Ecto neural progenitor cell (in vitro differentiated cells): ENCODE measurements at places on chromosomes 11 and 22.

DNA sequence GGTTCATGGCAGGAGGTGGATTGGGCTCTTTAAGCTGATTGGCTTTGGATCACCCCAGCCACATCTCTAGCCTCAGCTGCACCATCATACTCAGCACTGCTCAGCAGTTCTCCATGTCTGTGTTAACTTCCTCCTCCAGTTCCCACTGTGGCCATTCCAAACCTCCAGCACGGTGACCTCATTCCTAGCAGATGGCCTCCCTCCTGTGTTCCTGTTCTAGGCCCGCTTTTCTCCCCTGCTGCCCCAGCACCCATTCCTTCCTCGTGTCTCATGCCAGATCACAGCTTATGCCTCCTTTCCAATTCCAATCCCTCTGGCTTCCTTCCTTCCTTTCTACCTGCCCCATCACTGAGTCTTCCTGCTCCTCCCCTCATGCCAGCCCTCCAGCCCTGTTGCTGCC is 96.1 kb downstream of the MICAL2 start:
- DNase-seq: no peak

- no peak for DNase-seq
These were observed 339.4 kb downstream of the MN1 start for GRCh38 chr22:27462190-27462589.

- DNase-seq: no peak
These were observed 42.3 kb upstream of the LINC01488 start for GRCh38 chr11:69439127-69439526.

GRCh38 chr11:25927411-25927953 is 404.4 kb upstream of the ANO3 start:
- peak; percentile 47 for DNase-seq

- DNase-seq: no peak
These were observed 56.0 kb downstream of the PACS1 start for GRCh38 chr11:66126064-66126463.

DNA sequence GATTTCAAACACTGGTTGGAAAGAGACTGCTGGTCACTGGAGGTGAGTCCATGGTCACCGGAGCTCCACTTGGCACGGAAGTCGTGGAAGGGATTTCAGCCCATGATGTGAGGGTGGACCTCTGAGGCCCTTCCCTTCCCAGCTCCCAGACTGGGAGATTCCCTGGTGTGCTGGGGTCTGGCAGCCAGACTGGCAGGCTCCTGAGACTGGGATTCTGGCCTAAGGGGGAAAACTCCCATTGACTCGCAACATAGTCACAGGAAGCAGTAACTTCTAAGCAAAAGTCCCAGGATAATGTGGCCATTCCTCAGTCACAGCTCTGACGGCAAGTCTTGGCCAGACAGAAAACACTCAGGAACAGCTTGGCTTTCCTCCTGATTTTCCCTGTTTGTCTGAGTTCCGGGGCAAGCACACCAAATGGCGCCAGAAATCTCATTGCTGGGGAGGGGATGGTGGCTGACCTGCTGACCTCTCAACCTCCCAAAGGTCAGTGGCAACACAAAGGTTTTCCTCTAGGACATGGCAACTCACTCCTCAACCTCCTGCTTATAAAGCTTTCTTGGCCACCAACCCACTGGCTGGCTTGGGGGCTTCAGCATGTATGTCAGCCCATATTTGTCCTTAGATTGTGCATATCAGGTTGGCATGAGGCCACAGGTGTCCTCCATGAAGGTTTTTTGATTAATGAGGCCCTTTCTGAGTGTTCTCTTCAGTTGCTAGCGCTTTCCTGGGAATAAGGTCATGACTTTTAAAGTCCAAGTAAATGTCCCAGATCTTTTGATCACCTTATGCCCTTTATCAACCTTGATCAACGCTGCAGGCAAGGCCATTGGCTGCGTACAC is 99.5 kb downstream of the CCDC81 start:
- DNase-seq: no peak

GRCh38 chr11:47980907-47981621 is 705 bp downstream of the PTPRJ start:
- DNase-seq: peak; percentile 82

- no peak for DNase-seq
These were observed 377.0 kb downstream of the ETS1 start for GRCh38 chr11:128210148-128210940.

GRCh38 chr11:60788401-60789125 is 3.4 kb downstream of the MS4A10 start:
- no peak for DNase-seq

DNA sequence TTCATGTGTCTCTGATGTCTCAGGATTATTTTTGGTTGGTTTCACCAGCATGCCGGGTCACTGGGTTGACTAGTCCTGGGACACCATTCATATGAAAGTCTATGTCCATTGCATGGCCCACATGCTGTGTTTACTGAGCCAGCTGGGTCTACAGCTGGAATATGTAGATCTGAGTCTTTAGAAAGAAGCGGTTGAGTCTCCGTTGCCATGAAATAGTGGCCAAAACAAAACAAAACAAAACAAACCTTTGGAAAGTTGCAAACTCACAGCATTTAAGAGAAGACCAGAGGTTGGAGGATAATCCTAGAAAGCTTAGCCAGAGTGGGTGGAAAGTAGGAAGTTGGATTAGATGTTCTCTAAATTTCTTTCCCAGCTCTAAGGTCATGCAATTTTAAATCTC is 191.8 kb upstream of the NTM start:
- DNase-seq: no peak

DNA sequence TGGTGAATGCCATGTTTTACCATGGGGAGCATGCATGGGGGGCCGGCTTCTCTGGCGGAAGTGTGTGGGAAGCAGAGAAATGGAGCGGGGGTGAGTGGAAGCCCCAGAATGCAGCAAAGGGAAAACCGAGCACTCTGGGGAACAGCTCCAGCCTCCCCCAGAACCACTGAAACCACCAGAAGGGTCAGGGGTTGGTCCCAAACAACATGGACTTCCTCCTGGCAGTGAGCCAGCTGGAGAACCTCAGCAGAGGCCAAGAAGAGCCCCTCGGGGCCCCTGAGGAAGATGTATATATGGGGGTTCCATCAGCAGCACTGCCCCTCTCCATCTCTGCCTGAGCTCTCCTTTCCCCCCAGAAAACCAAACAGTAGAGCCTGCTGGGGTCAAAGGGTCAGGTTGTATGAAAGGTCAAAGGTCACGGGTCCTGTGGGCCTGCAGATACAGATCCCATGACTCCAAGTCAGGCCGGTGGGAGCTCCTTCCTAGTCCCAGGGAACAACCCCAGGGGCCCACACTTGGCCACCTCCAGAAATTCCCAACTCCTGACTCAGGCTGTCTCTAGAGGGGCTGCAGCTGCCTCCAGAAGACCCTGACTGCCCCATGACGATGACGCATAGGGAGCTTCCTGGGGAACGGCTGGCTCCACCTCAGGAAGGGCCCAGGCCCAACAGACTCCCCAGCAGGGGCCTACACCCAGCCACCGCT is 48.5 kb upstream of the TIMP3 start:
- no peak for DNase-seq

DNA sequence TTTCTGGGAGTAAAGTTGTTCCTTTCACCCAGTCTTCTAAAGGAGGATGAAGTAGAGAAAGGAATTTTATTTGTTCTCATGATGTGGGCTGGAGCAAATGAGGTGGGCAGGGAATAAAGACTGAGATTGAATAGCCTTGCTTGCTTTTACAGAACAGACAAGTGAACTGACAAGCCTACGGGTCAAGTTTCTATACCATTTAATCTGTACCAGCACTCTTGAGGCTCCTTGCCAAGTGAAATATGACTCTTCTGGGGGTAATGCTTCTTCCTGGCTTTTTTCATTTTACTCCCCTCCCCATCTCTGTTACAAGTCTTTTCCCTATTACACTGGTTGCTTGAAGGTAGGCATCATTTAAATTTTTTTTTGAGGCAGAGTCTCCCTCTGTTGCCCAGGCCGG is 54.8 kb downstream of the CSTPP1 start:
- DNase-seq: no peak

GRCh38 chr11:86158704-86159580 is 85.6 kb upstream of the EED start:
- DNase-seq: no peak

- no peak for DNase-seq
These were observed 2.6 kb upstream of the CHADL start for GRCh38 chr22:41243361-41243760.

- no peak for DNase-seq
These were observed 154.5 kb downstream of the OR4C45 start for GRCh38 chr11:50187220-50187619.

- peak; percentile 81 for DNase-seq
These were observed at the start of gene EP300 for GRCh38 chr22:41092023-41092817. EP300 (plus strand) TSS chr22:41092592; CDS start chr22:41093005, 413 bp downstream.

- DNase-seq: no peak
These were observed 1137.7 kb upstream of the CNTN5 start for GRCh38 chr11:97883086-97883485.

DNA sequence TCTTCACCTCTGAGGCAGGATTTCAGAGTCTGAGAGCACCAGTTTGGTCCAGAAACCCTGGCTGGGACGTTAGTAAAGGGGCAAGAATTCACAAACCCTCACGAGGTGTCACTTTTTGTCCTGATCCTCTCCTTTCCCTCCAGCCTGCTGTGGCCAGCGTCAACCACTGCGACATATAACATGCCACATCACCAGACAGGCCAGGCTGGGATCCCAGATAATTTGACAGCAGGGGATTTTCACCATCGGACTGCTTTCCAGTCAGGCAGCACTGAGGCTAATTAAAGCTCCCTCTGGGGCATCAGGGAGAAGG is 36.8 kb upstream of the RBFOX2 start:
- DNase-seq: no peak

DNA sequence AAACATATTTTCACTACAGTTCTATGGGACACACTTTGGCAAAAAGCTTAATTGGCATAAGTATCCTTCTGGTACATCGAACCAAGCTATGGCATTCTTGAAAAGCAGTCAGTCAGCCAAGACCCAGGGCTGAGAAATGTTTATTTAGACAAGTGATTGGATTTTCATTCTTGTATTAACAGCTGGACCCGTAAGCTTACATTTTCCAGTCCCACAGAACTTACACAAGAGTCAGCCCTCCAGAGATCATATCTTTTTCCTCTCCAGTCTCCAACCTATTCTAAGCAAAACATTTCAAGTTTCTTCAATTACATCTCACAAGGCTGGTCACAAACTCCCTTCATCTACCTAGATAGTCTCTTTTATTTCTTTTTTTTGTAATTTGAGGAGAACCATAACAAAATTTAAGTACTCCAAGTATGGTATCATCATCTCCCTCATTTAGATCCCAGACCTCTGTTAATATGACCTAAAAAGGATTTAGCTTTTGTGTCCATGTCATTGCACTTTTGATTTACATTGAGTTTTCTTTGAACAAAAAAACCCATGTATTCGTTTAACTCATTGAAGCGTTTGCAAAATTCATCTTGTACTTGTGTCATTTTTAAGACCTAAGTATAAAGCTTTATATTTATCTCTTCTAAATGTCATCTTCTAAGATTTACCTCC is 67.9 kb upstream of the GRK3 start:
- no peak for DNase-seq

- DNase-seq: peak; percentile 47
These were observed 25.0 kb upstream of the TMPRSS5 start for GRCh38 chr11:113730887-113731726.

GRCh38 chr11:86396396-86396795 is 21.7 kb downstream of the CCDC81 start:
- no peak for DNase-seq

DNA sequence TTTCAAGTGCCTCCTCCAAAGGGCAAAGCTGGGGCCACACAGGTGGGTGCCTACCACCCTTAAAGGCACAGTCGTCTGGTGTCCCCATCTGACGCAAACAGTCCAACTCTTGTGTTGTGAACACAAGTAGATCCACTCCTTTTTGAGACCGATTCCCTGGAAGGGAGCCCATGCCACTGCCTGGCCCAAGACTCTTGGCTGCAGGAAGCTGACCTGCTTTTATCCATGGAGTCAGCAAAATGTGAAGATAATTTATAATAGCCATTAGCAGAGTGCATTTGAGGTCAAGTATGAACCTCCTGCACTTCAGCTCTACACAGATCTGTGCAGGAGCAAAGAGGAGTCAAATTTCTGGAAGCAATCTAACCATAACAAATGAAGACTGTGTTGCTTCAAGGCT is 68.5 kb downstream of the ADM start:
- DNase-seq: no peak

- no peak for DNase-seq
These were observed 44.9 kb downstream of the DSCAML1 start for GRCh38 chr11:117752071-117752470.

- no peak for DNase-seq
These were observed 143.6 kb downstream of the ADAMTS15 start for GRCh38 chr11:130592056-130592455.

DNA sequence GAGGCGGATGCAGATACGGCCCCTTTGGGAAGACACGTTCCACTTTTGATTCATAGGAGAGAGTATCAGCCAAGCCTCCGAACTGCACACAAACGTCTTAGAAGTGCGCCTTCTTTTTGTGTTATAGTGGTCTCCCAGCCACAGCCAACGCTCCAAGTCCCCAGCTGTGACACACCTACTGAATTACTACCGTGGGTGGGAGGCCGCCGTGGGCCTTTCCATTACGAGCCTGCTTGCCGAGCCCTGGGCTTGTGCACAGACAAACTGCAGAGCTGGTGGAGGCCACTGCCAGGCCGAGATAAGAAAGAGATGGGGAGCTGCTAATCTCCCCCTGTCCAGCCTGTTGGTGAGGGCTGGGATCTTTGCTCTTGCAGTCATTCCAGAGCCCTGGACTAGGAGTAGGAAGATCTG is 761 bp downstream of the HMBS start:
- DNase-seq: peak; percentile 60

- DNase-seq: peak; percentile 39
These were observed 34.6 kb downstream of the DKK3 start for GRCh38 chr11:11973866-11974265.

- DNase-seq: no peak
These were observed 315.0 kb downstream of the JRKL start for GRCh38 chr11:96704847-96705246.

DNA sequence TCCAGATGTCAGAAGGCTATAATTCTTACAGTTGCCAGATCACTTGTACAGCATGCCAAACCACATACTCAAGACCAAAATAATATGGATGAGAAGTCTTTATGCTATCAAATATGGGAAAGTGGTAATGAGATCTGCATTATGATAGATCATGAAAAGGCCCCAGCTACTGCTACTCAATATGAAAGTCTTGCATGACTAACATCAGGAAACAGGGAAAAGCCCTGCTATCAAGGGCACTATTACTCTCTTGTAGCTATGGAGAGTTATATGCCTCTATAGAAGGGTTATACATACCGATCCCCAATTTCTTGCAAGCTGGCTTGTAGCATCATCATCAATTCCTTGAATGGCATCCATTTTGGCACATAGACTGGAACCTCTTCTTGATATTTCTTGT is 30.2 kb upstream of the TMPRSS5 start:
- no peak for DNase-seq

GRCh38 chr11:116563028-116563711 is 209.6 kb downstream of the BUD13 start:
- DNase-seq: no peak

- no peak for DNase-seq
These were observed 31.2 kb upstream of the SORL1-AS1 start for GRCh38 chr11:121483805-121484480.
